Uterus (tissue), 4 donors: ENCODE measurements at places on chromosomes 7 and 10. TPM values are rescaled to one million over a fixed set of nuclear protein-coding genes. Genes with fewer than 3 reads are reported as not detected.

The CLDN12 gene
- total RNA-seq: 39.5 TPM

The ANKIB1 gene
- total RNA-seq: 27.4 TPM

The DPP6 gene
- total RNA-seq: 107 TPM

The DGKI gene
- total RNA-seq: 2.9 TPM

The ANKRD1 gene
- total RNA-seq: not detected

The AGR2 gene
- total RNA-seq: not detected

The PDE1C gene
- total RNA-seq: 15.9 TPM
